Hematopoietic multipotent progenitor cell treated with erythropoietin and hydrocortisone succinate and interleukin-3 and kit ligand, for 4 days (in vitro differentiated cells): ENCODE measurements at places on chromosomes 11 and 22.

DNA sequence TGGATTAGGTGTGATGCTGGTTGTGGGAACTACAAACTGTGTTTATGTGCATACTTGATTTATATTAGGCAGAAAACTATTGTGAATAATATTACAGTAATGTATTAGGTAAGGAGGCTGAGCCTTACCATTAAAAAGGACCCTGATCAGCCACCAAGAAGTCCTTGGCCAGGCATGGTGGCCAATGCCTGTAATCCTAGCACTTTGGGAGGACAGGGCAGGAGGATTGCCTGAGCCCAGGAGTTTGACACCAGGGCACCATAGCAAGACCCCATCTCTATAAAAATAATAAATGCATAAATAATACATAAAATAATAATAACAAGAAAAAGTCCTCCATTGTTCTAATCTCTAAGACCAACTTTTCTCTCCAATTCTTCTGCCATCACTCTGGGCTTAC, 3.2 kb upstream of the ZBED5 start:
- no peak for DNase-seq

- no peak for DNase-seq
These were observed 10.5 kb downstream of the CHST1 start for GRCh38 chr11:45655012-45655283.

DNA sequence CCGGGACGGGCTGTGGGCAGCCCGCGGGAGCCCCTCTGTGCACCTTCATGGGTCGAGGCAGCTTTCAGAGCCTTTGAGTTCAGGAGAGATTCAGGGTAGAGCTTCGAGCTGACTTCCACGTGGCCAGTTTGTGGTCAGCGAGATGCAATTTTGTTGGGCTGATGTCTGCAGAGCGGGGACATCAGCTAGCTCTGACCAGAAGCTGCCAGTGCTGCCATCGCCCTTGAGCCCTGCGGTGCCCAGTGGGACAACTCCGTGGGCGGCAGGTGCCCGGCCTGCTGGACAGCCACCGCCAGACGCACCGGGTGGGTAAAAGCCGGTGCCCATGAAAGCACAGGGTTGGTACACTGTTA, 719 bp downstream of the TALDO1 start:
- DNase-seq = peak; percentile 58

DNA sequence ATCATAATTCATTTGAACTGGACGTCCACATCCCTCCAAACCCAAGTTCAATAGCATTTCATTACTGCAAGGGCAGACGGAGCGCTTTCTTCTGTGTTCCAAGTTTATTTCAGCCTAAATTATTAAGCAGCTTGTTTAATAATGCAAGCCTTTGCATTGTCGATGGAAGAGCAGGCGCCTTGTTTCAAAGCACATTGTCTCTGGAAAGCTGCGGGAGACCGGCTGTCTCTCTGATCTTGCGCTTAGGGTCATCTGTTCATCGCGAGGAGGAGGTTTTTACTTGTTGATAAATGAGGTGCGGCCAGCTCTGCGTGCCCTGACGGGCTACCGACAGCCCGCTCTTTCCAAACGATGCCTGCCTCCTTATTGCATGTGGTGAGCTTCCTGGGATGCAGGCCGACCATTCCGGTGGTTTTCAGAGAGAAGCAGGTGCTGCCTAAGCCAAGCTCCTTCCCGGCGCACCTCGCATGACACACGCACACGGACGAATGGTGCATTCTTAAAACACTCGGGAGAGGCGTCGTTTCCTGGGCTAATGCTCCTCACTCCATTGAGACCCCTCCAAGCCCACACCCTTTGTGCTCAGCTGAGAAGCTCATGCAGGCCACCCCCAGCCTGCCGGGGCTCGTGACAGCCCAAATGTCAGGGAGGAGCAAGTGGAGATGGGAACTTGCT, 456.9 kb downstream of the BRD1 start:
- DNase-seq = no peak

DNA sequence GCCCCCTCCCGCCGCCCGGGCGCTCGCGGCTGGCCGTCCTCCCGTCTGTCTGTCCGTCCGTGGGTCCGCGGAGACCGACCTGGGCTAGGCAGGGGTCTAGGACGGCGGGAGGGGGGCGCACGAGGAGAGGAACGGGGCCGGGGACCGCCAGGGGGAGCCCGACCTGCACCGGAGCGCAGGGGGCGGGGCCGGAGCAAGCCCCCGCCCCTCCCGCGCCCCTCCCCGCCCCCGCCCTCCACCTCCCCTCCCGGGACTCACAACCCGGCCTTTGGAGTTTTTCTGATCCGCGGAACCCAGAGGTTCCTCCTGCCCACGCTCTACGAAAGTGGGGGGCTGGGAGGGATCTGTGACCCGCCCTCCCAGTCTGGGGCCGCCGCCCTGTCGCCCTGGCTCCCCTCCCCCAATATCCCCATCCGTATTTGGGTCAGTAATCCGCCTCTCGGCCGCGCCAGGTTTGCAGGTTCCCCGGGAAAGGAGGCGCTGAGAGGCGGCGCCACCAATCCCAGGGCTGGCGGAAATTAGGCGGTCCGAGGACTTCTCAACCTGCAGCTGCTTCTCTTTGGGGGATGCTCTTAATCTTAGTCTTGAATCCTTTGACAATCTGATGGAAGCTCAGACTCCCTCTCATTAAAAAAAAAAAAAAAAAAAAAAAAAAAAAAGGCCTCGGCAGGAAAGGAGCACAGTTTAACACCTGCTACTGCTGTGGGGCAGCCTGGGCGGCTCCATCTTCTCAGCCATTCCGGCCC, 925 bp upstream of the KCNJ11 start:
- DNase-seq = peak; percentile 81

- DNase-seq = no peak
These were observed 156.7 kb downstream of the CTTN start for GRCh38 chr11:70555078-70555477.

- DNase-seq = no peak
These were observed 5.5 kb downstream of the TOLLIP start for GRCh38 chr11:1303973-1304372.

DNA sequence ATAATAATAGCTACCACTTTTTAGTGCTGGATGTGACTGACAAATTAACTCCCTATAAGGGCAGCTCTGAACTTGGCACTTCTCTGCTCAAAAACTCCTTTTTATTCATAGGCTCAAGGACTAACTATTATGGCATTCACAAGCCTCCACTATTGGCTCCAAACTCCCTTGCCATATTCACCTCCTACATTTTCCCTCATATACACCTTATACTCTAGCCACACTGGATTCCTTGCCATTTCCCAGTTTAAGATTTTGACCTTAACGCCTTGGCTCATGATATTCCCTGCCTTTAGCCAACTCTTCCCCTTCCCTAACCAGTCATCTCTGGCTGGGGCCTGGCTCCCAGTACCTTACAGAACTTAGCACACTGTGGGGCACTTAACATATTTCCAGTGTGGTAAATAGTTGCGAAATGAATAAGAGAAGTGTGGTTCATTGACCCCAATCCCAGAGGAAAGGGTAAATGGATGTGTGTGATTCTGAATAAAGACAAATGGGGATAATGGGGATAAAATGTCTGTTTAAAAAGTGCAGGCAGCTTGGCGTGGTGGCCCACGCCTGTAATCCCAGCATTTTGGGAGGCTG, 40.0 kb upstream of the SORL1 start:
- DNase-seq = no peak

GRCh38 chr11:68684385-68685356, at the start of gene GAL:
TSS of gene GAL (plus strand) at chr11:68684544. CDS start at chr11:68684924, 380 bp downstream.
- peak; percentile 66 for DNase-seq

DNA sequence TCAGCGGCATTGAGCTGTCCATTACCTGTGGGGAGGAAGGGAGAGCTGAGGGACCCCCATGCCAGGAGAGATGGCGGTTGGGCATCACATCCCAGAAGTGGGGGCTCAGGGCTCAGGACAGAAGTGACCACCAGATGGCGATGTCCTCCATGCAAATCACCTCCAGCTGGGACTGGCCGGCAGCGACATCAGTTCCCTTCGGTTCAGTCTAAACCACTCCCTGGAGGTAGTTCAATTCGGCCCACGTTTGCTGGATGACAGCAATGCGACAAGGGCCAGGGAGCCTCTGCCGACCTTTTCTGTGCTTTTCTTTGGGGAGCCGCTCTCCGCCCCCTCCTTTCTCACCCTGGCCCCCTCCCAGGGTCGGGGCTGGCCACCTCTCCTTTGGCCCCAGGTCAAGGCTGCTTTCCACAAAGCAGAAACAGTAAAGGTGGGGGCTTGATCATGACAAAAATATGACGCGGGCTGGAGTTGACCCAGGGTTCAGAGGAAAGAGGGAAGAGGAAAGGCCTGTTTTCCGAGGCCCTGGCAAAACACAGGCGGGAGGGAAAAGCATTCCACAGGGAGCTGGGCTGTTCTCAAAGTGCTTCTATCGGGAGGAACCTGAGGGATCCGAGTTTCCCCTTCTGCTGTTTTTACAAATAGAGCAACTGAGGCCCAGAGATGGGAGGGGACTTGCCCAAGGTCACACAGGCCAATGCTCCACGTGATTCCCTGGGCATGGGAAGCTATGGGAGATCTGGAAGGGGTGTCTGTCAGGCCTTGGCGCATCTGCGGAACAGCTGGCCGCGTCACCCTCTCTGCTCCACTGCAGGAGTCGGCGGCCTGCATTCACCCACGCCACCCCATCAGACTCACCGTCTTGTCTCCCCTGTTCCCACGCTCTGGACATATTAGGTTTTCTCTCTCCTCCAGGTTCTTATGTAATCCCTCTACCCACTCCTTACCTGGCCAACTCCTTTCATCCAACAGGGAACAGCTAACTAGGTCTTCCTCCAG, 54.7 kb downstream of the FBXO7 start:
- peak; percentile 95 for DNase-seq

DNA sequence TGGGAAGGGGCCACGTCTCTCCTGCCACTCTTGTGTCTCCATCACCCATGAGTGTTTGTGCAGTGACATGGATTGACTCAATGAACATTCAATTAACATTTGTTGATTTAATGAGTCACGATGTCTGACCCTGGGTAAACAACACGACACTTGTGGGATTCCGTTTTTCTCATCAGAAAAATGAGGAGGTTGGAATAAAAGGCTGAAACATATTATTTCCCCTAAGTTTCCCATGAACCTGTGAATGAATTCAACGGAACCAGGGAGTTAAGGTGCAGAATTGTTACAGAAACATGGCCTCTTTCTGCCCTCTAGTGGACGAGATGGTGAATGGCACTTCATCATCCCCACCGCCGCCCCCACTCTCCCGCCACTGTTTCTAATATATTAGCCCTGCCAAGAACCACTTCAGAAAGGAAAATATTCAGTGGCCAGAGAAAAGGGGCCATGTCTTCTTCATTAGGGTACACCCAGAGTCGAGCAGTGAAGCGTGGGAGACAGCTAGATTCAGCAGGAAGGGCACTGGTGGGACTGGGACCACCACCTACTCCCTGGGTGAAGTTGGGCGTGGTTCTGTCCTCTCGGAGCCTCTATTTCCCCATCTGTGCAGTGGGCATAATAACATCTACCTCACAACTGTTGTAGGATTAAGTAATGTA, 46.3 kb upstream of the SYT13 start:
- peak; percentile 62 for DNase-seq

- DNase-seq = no peak
These were observed 7.3 kb upstream of the TEAD1 start for GRCh38 chr11:12666915-12667314.

DNA sequence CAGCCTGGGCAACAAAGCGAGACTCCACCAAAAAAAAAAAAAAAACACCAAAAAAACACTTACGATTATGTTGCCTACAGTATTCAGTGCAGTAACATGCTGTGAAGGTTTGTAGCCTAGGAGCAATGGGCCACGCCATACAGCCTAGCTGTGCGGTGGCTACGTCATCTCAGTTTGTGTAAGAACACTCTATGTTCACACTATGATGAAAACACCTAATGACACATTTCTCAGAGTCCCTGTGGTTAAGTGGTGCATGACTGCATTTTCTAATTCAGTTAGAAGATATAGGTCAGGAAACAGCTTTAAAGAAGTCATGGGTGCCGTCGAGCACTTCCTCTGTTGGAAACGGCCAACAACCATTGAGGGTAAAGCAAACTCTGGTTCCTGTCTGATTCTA, 75.7 kb upstream of the ANO1 start:
- DNase-seq = peak; percentile 53

DNA sequence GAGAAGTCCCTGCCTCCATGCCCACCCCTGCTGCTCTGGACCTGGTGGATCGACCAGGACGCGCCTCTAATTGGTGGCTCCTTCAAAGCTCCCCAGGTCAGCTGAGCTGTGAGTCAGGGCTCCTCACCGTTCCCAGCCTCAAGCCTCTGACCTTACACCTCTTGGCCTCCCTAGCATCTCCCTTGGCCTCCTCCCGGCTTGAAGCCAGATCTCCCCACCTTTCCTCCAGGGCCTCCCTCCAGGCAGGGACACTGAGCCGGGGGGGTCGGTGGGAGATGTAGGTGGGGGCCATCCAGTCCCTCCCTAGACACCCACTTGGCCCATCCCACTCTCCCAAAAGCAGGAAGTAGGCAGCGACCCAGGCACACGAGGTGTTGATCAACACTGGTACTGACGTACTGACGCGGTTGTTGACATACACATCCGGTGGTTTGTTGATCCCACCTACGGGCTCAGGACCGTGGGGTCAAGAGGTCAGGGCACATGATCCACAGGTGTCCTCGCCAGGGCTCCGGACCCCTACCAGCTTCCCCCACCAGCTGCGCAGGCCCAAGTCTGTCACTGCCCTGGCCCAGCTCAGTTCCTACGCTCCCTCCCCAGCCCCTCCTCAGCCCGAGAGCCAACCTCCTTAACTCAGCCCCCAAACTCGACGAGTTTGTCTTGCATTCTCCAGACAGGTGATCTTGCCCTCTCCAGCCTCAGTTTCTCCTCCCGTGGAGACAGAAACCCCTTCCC, 802 bp downstream of the ATG2A start:
- peak; percentile 55 for DNase-seq

DNA sequence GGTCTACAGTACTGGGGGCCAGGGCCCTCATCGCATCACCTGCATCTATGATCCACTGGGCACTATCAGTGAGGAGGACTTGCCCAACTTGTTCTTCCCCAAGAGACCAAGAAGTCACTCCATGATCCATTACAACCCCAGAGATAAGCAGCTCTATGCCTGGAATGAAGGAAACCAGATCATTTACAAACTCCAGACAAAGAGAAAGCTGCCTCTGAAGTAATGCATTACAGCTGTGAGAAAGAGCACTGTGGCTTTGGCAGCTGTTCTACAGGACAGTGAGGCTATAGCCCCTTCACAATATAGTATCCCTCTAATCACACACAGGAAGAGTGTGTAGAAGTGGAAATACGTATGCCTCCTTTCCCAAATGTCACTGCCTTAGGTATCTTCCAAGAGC, 3.8 kb upstream of the PPFIBP2 start:
- no peak for DNase-seq

DNA sequence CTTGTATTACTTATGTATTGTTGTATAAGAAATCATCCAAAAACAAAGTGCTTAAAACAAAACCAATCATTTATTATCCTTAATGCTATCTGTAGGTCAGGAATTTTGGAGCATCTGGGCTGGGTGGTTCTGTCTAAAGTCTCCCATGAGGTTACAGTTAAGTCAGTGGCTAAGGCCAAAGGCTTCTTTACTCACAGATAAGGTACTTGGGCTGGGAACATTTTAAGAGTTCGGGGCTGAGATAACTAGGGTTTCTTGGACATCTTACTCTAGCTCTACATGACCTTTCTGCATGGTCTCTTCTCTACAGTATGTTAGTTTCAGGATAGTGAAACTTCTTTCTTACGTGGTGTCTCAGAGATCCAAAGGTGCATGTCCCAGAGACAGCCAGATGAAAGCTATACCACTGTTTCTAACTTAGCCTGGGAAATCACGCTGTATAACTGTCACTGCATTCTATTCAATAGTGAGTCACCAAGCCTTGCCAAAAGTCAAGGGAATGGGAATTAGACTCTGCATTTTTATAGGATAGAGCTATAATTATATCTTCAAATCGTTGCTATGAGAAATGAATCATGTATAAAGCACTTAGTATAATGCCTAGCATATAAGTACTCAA, 29.6 kb downstream of the SOX6 start:
- DNase-seq = no peak
